ENCODE measurements at places on chromosomes 1 and 21.

- no peak for DNase-seq
Observed at GRCh38 chr1:239909898-239910297, 181.8 kb upstream of the FMN2 start.

DNA sequence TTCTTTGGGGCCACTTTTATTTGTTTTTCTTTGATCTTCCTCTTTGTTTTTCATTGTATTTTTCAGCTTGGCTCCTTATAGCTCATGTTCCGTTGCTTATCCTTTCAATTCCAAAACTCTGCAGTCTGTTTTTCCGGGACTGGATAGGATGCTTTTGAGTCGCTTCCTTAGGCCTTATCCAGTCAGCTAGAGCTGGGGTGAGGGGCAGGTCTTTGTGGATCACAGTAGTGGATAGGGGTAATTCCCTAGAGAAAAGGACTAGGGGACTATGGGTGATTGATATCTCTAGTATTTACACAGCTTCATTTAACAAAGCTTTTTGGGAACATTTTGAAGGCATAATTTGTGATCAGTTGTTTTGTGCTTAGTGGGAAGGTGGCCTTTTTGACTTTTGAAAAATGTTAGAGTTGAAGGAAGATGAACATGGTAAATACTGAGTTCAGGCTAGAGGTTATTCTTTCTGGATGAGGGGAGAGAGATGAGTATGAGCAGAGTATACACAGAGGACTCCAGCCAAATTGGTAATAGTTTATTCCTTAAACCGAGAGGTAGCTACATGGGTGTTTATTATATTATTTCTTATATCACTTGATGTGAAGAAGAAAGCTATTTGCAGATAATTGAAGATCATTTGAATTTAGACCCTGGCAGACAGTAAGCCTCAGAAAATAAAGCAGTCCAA, 22.5 kb downstream of the CEP350 start:
- DNase-seq: no peak

DNA sequence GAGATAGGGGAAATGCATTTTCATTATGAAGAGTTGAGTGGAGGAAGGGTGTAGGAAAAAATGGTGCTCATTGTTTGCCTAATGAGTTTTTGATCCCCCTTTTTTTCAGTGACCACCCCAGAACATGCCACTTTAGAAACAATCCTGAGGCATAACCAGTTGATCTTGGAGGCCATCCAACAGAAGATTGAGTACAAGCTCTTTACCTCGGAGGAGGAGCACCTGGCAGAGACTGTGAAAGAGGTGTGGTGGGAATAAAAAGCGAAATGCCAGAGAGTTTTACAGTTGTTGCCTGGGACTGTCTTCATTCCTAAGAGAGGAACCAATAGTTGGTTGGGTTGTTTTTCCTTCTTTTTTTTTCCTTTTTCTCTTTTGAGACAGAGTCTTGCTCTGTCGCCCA, 54.3 kb upstream of the EPHA8 start:
- DNase-seq: no peak

DNA sequence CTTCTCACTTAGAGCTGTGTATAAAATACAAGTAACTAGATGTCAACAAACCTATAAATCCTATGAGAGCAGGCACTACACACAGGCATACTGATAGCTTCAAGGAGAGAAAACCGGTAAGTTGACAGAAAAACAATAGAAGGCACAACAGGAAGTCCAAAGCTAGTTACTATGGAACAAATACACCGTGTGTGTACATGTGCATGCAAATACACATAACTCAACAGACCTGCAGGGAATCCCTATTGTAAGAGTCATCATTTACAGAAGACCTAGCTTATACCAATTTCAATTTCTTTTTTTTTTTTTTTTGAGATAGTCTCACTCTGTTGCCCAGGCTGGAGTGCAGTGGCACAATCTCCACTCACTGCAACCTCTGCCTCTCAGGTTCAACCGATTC, 26.3 kb downstream of the JAK1 start:
- no peak for DNase-seq

GRCh38 chr1:115545791-115546733, 95.7 kb upstream of the VANGL1 start:
- peak; percentile 22 for DNase-seq

DNA sequence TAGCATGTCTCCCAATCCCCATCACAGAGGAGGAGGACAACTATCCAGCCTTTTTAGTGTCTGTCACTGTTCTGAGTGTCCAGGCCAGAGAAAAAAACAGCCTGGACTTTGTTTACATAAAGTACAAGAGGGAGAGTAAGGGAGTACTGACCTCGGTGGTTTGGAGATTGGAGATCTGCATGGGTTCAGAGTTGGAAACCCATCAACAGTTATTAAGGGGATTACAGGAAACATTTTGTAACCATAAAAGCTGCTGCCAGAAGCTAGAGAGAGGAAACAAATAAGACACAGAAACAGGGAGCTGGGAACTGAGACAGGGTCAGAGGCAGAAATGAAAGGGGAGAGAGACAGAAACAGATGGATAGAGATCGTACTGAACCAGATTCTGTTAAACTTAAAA, 131.5 kb upstream of the CTTNBP2NL start:
- no peak for DNase-seq

DNA sequence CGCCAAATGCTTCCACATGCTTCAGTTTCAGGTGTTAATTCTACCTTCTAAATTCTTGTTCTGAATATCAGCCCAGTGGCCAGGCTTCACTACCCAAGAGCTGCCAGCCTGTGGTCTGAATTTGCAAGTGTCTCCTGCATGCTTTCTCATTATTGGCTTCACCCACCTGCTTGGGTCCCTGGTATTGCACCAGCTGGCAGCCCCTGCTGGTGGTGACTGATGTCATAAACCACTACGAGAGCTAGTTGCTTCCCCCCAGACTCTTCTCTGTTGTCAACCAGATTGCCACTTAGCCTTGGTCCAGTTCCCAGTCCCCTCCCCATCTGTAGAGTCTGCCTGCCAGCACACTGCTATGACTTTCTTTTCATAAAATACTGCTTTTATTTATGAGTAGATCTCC, 197.7 kb upstream of the DUSP10 start:
- DNase-seq: no peak

DNA sequence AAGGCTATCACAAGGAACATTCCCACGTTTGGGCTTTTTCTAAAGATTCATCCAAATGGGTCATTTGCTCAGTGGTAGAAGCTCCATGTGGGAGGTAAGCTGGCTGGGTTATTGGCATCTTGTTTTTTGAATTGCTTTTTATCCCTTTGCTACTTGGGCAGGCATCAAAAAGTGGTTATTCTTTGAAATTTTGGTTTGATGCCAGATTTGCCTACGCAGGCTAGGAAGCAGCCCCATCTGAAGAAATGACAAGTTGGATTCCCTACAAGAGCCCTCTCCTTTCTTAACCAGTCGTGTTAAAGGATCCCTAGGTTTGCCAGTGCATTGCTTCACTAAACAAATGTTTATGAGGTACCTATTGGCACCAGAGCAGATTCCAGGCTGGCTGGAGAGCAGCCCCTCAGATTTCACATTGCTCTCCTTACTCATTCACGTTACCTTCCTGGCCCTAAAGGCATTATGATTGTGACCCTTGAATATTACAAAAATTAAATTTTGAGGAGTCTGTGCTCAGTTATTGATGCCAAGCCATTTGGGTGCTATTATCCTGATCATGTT, 38.8 kb downstream of the ARID1A start:
- DNase-seq: no peak

GRCh38 chr1:157176591-157177121, 38.5 kb upstream of the ETV3 start:
- DNase-seq: no peak

GRCh38 chr1:34786521-34787325, 5.7 kb downstream of the GJB3 start:
- peak; percentile 77 for DNase-seq

GRCh38 chr1:87706779-87707228, 378.1 kb downstream of the LMO4 start:
- DNase-seq: no peak

DNA sequence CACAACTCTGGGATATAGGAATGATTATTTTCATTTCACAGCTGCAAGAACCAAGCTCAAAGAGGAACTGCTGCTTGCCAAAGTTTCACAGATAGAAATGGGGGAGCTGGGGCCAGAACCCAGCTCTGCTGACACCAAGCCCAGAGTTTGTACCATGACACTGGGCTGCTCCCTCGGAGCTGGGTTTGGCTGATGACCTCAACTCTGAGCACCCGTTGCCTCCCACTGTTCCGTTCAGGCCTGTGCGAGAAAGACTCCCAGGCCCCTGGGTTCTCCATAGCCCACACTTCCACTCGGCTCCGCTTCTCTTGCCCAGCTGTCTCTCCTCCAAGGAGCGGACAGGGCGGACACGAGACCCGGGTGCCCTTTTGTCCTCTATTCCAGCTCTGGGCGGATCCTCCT, 55.2 kb downstream of the NGF start:
- DNase-seq: no peak

GRCh38 chr21:37367703-37368540, 1.3 kb downstream of the DYRK1A start:
- DNase-seq: peak; percentile 49

- DNase-seq: no peak
Observed at GRCh38 chr1:207971331-207972219, 60.6 kb upstream of the CD34 start.

DNA sequence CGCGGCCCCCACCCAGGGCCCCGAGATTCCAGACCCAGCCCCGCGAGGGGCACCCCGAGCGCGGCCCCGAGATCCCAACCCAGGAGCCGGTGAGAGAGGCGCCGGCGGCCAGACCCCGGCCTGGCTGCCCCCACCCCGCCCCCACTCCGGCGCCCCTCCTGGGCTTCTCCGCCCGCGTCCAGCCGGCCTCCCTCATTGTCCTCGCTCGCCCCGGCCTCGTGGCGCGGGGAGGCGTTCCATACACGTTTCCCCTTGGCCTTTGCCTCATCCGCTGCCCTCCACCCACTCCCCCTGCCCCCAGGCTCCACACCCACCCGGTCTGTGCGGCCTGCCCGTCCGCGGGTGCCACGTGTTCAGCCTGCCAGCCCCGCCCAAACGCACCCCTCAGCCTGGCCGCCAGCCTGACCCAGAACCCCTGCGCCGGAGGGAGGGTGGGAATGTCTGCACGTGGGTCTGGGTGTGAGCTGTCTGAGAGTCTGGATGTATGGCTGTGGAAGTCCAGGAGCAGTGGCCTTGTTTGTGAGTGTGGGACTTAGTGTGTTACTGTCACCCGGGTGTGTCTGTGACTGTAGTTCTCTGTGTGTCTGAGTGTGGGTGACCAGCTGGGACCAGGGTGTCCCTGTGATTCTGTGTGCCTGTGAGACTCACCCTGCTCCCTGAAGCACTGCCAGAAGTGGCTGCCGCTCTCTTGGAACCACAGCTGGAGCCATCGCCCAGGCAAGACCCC, 681 bp downstream of the B4GALT2 start:
- peak; percentile 40 for DNase-seq

GRCh38 chr1:68339505-68339904, 107.2 kb upstream of the WLS start:
- no peak for DNase-seq

- no peak for DNase-seq
Observed at GRCh38 chr1:118437664-118438063, 252.6 kb upstream of the SPAG17 start.

GRCh38 chr1:8813991-8814390, 3.4 kb downstream of the RERE start:
- no peak for DNase-seq

DNA sequence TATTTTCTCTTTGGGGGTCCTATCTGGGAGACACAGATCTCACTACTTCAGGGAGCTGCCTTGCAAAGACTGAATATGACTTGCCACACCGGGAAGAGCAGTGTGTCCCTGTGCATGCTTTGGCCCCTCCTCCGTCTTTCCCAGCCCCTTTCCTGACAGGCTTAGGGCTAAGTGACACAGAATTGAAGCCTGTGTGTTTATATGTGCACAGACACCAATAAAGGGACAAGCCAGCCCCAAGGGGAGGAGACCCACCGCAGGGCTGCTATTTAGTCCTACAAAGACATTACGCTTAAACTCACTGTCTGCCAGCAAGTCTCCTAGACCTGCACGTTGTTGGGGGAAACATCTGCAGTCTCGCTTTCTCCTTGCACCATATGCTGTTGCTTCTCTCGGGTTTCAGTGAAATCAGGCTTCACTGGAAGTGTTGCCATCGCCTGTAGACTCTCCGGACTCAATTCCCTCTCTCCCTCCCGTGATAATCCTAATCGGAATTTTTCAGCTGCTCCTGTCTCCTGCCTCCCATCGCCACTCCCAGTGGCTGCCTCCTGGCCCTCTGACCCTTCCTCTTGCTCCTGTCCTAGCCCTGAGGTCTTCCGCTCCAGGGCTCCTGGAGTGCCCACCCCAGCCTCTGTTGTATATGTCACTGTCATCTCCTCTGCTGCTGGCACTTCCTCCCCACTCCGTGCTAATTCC, 58.5 kb upstream of the LRRC53 start:
- DNase-seq: no peak

DNA sequence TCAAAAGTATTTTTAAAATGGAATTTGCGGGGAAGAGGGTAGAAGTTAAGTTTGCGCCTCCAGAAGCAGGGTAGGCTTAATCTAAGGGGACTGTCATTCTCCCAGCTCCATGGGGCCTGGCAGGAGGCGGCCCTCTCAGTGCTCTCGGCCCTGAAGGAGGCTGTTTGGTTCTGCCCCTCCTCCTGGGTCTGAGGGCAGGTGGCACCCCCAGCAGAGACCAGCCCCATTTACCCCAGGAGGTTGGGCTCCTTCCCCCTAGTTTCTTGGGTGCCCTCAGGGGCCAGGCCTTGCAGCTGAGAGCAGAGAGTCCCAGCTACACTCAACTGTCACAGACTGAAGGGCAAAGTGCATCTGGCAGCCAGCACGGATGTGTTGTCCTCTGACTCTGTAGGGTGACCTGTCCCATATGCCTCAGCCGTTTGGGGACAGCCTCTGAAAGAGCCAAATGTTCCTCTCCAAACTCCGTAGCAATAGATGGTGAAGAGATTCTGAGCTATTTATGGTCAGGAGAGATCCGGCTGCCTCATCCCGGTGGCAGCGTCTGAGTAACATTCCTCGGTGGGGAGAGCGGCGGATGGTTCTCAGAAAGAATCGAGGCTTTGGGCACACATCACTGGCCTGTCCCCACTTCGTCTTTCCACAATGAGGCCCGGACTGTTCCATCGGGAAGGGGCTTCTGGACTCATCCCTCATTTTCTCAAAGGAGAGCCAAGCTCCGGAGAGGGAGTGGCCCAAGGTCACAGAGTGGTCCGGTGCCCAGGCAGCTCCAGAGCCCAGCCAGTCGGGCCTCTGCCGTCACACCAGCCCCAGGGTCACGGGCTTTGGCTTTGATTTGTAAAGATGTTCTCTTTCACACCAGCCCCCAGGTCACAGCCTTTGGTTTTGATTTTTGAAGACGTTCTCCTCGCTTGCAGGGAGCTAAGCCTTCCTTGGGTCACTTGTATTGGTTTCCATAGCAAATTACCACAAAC, 424.2 kb upstream of the VAMP3 start:
- DNase-seq: no peak

GRCh38 chr1:111982428-111982827, 7.0 kb downstream of the KCND3 start:
- DNase-seq: no peak

DNA sequence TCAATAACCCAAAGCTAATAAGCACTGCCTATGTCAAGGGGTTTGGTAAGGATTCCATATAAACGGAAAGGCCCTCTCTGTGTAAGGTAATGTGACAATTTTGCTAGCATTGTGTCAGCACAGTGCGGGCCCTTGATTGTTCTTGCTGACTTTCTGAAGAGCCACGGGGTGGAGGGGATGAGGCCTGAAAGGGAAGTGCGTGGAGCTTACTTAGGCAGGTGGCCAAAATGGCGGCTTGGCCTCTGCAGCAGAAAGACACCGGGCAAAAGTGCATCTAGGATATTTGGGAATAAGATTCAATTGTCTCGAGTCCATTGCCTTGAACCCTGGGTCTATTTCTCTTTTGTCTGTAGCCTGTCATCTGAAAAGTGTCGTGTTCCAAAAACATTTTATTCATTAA, 114.3 kb downstream of the TGFB2 start:
- no peak for DNase-seq

GRCh38 chr1:96520579-96520947, 201.0 kb upstream of the PTBP2 start:
- no peak for DNase-seq

All from activated CD4-positive, alpha-beta T cell treated with anti-CD3 and anti-CD28 coated beads for 48 hours (primary cell).